Stimulated activated CD4-positive, alpha-beta T cell treated with anti-CD3 and anti-CD28 coated beads, Interleukin-2, amount 100 ng/mL, for 48 hours (primary cell): ENCODE measurements at places on chromosomes 16 and 17.

DNA sequence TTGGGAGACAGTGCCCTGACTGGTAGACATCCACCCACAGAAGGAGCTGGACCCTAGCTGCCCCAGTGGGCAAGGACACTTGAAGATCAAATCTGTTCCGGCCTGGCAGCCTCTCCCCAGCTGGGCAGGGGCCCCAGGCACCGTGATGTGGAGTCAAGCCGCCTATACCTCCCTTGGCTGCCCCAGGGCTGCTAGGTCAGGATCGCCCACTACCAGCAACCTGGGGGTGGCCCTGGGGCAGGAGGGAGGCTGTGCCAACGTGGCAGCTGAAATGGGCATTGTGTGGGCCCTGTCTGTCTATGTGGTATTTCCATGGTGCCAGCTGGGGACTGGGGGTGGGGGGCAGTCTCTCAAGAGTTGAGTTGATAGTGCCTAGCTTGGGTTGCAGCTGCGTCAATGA is 941 bp downstream of the PDK2 start:
- DNase-seq, result no peak

DNA sequence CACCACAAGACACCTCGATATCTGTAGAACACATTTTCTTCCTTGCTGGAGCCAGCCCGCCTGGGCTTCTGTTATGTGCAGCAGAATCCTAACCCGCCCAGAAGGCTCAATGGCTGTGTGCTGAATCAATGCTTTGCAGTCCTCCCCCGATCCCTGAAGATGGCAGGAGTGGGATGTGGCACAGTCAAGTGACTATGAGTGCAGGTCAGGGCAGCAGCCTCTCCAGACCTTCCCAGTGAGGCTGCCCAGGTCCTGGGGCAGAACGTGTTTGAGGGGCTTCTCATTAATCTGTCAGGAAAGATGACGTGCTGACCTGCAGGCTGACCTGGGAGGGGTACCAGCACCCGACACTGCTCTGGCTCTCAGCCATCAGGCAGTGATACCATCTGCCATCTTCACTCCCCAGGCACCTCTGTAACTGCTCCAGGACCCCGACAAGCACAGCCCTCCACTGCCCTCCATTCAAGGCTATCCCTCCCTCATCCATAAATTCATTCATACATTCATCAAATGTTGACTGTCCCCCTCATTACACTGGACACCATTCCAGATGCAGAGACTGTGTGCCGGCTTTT is 35.2 kb downstream of the LRRC75A start:
- DNase-seq, result no peak

DNA sequence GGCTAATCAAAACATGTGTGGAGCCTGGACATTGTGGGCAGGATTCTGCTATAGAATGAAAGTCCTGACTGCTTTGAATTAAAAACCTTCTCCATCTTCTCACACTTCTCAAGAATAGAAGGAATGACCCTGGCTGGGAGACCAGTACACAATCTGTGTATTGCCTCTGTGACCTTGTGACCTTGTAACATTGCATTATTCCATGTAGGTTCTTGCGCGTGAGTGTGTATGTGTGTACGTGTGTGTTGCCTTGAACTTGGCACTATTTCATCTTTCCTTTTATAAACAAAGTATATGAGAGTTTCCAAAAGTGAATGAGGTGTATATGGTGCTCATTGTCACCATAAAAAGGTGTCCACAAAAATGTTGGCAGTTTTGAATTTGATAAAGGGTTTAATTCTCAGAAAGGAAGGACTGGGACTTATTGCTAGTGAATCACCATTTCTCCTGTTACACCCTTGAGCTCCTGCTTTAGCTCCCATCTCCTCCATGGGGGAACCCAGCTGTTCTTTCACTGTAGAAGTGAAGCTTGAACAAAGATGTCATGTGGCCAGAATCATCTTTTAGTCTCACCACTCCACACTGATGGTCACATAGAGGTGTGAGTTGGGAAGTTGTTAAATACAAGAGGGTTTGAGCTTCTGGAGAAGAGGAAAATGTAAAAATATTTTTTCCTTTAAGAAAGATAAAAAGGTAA is 244.9 kb downstream of the FTO start:
- DNase-seq, result no peak

GRCh38 chr17:66803474-66803951 is 31.4 kb upstream of the CACNG5 start:
- DNase-seq, result no peak

- no peak for DNase-seq
These were observed 82.6 kb downstream of the HIC1 start for GRCh38 chr17:2137342-2138098.

GRCh38 chr17:1820528-1821252 is 9.0 kb downstream of the SMYD4 start:
- DNase-seq, result no peak

DNA sequence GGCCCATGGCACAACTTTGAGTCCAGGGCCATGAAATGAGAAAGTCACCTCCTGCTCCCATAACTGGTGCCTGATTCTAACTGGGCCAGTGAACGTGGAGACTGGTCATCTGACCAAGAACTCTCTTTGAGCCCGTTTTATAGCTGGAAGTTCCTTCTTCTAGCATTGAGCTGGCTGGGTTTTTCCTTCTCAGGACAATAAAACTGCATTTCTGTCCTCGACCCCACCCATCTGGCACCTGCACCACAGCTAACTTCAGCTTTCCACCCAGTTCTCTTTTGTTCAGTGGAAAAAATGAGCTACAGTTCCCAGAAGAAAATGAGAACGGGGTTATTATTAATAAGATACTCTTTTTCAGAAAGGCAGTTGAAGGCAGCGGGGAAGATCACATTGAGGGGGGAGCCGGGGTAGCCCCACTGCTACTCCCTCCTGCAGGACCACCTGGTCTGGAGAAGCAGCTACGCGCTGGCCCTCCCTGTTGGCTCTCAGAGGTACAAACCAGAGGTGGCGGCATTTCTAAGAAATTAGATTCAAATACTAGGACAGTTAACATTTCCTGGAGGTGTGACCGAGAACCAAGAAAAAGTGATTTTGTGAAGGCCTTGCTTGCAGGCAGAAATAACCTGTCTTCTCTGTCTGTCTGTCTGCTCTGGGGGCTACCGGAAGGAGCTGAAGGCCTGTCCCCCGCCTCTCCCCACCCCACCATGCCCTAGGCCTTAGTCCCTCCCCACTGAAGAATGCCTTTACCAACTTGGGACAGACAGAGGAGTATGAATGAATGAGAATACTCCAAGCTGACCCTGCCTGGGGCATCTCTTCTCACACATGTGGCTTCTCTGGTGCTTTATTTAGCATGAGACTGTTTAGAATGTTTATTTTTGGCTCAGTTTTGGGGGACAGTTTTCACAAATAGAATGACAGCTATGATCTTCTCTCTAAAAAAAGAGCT is 123.9 kb downstream of the XYLT1 start:
- no peak for DNase-seq

- no peak for DNase-seq
These were observed 57.9 kb downstream of the ADCY9 start for GRCh38 chr16:4058386-4058785.

GRCh38 chr16:86800894-86801293 is 222.5 kb downstream of the FOXL1 start:
- DNase-seq, result no peak

DNA sequence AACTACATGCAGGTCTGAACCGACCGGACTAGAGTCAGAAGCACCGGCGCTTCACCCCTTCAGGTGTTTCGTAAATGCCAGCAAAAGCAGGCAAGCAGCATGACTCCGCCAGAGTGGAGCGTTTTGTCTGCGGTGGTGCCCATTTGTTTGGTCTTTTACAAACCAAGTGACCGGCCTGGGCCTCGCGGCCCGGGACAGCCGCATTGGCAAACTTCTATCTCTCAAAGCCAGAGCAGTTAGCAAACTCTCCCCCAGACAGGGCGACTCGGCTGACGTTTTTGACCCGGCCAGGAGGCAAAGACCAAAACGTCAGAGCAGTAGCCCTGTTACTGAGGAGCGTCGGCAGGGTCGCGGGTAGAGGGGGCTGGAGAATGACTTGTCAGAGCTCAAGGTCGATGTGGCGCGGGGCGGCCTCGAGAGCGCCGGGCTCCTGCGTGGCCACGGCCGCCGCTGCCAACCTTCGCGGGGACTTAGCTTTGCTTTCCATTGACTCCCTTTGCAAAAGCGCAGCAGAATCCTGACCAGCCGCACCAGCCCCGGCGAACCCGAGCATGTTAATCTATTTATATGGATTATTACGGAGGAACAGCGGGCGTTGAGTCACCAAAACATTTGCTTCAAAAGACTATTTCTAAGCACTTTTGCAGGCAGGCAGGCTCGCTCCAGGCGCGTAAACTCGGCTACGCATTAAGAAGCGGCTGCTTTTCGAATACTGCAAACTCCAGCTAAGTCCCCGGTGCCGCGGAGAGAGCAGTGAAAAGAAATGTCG is 763 bp upstream of the SOX9 start:
- DNase-seq, result no peak

DNA sequence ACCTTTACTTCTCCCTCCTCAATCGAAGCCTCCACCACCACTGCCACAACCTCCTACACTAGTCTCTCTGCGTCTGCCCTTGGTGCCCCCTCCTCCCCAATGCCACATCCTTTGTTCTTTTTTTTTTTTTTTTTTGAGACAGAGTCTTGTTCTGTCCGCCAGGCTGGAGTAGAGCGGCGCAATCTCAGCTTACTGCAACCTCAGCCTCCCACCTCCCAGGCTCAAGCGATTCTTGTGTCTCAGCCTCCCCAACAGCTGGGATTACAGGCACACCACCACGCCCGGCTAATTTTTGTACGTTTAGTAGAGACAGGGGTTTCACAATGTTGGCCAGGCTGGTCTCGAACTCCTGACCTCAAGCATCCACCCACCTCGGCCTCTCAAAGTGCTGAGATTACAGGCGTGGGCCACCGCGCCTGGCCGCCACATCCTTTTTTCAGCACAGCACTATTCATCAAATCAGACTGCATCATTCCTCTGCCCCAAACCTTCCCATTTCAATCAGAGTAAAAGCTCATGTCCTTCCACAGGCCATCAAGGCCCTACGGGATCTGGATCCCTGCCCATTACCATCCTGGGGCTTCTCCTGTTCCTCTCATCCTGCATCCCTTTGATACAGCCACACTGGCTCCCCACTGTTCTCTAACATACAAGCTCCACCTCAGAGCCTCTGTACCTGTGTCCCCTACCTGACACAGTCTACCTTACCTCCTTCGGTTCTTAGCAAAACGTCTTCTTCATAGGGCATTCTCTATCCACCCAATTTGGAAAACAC is 2.0 kb downstream of the KLHL11 start:
- DNase-seq, result peak; percentile 33

- no peak for DNase-seq
These were observed 60.2 kb upstream of the ZKSCAN2 start for GRCh38 chr16:25317732-25318316.

DNA sequence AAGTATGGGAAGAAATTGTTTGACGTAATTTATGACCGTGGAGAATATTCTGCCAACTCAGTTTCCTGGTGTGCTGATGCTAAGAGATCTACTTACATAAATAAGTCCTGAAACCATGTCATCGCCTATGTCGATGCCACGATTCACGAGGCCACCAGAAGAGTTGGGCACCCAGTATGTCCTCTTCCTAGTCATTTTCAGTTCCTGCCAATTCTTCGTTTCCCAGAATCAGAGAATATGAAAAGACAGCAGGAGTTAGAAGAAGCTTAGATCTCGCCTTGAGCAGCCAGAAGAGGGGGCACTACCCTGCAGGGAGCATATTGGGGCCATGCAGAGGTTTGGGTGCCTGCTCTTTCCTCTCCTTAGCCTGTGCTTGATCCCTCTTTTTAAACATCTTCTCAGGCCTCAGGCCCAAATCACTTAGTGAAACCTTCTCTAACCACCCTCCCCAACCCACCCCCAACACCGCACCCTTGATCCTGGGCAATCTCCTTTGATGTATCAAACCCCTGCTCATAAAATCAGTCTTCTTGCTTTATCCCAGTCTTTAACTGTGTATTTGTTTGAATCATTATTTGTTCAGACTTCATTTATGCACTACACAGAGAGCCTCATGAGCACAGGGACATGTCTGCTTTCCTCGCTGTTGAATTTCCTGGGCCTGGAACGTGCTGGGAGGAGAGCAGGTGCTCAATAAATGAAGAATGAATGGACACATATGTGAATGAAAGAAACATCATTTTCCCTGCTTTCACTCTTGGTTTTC is 12.2 kb upstream of the LONP2 start:
- DNase-seq, result peak; percentile 29

GRCh38 chr16:2752850-2753732 is 653 bp downstream of the SRRM2 start:
- DNase-seq, result no peak
